Esophagus squamous epithelium (tissue), 5 donors: ENCODE measurements at places on chromosomes 11 and 22. TPM values are rescaled to one million over a fixed set of nuclear protein-coding genes. Genes with fewer than 3 reads are reported as not detected.

GRCh38 chr22:41048791-41049717 is 43.3 kb upstream of the EP300 start:
- H3K36me3 ChIP-seq = no peaks in the 10 kb centered on the region
- H3K4me1 ChIP-seq = peaks cover 2% of the 10 kb centered on the region
- peak overlapping the region; percentile 30 for H3K4me3 ChIP-seq
- H3K27ac ChIP-seq = peak overlapping the region; percentile 75
- DNase-seq = no peak

DNA sequence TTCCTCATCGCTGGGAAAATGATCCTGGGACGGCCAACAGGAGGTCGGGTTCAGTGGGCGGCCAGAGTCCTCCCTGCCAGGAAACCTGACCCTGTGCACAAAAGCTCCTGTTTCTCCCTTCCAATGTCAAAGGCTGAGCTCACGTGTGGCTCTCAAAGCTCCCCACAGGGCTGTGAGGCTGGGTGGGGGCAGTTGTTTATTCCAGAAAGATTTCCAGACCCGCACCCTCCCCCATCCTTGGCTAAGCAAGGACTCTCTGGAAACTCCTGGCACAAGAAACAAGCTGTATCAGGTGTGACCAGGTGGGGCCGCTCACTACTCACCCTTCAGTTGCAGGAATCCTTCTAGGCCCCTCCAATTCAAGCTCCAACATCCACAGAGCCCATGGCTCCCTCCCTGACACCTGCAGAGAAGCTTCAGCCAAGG is 131.9 kb downstream of the SHANK2 start:
- H3K4me1 ChIP-seq = no peaks in the 10 kb centered on the region
- no peak for DNase-seq
- no peak overlapping the region for H3K4me3 ChIP-seq

DNA sequence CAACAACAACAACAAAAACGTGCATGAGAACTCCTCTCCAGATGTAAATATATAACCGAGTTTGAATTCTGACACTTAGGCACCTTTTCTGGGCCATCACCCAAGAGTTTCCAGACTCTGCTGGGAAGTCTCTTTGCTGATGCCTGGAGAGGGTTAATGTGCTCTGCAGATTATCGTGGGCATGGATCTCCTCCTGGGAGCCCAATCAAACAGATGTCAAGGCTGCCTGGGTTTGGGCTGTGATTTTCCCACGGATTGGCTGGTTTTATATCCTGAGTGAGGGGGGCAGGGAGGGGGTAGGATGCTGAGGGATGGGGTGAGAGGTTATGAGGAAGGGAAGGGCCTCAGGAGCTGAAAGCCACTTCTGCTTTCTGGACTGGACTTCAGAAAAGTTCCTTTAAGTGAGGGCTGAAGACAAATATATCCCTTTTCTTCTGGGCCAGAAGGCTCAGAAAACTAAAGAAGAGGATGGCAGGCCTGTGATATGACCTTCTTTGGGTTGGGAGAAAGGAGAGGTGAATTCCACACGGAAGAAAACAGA is 4.2 kb downstream of the ELF5 start:
- no peaks in the 10 kb centered on the region for H3K27me3 ChIP-seq
- H3K36me3 ChIP-seq = no peaks in the 10 kb centered on the region
- H3K4me1 ChIP-seq = no peaks in the 10 kb centered on the region
- no peak for DNase-seq
- H3K4me3 ChIP-seq = no peak overlapping the region

GRCh38 chr22:38009000-38009806 is 24.8 kb upstream of the SOX10 start:
- no peak overlapping the region for H3K27ac ChIP-seq

Gene NUP160
- total RNA-seq = 26.1 TPM
